Left kidney (tissue), 8 donors: ENCODE measurements at places on chromosomes 12 and 14. TPM values are rescaled to one million over a fixed set of nuclear protein-coding genes. Genes with fewer than 3 reads are reported as not detected.

GRCh38 chr12:45170456-45171042 lies 45.3 kb upstream of the ANO6 start:
- peak; percentile 51 for DNase-seq

CFAP54 gene
- polyA plus RNA-seq = 4.4 TPM

DNA sequence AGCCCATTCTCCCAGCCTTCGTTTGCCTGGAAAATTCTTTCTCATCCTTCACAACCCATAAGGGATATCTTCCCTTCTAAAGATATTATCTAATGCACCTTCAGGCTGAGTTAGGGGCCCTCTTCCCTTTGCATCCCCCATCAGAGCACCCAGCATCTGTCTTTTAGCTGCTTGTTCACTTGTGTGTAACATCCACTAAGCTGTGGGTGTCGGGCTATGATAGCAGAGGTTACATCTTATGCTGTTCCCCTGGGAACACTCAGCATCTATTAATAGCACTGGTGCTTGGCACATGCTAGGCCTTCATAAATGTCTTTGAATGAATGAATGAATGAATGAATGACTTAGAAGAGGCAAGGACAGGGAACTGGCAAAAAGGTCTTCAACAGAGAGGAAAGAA lies 131.8 kb downstream of the NUAK1 start:
- no peak for DNase-seq

DNA sequence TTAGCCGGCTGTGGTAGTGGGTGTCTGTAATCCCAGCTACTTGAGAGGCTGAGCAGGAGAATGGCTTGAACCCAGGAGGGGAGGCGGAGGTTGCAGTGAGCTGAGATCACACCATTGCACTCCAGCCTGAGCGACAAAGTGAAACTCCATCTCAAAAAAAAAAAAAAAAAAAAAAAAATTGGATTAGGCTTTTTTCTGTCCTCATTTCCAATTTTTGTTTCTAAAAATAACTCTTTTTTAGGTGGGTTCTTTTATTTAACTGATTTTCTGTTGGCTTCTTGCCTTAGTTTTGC lies 863.7 kb downstream of the LRFN5 start:
- DNase-seq = no peak

DNA sequence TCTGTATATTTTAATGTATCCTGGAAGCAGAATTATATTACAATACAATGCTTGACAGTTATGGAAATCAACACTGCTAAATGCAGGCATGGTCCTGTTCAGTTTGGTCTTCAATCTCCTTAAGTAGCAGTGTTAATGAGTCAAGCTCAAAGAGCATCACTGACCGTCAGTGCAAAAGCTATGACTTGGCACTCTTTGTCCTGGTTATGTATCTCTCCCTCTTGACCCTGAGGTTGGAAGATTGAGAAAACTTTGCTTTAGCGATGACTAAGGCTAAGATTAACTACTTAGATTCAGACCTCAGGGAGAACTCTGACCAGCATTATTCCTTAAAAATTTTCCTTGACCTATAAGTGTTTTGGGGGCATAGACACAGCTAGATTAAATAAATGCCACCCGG lies 10.9 kb downstream of the CLEC7A start:
- no peak for DNase-seq

AVPR1A gene
- 5.5 TPM for polyA plus RNA-seq

- DNase-seq = no peak
Measured at GRCh38 chr14:31419179-31419966, 977 bp downstream of the HEATR5A start.

MANSC1 gene
- 33.1 TPM for polyA plus RNA-seq

DNA sequence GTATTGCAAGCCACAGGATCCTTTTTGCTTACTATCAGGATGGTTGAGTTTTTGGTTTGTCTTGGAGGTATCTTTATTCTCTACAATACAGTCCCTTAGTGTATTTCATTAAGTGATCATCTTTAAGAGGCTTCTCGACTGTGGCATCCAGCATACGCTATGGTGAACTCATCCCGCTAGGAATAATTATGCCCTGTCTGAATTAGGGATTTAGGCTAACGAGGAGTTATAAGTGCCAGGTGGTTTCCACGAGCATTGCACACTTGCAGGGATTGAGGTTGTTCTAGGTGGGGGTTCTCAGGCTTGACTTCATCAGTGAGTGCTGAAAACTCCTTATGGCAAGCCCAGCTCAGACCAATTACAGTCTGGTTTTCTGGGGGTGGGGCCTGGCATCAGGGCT lies 37.2 kb upstream of the RBM19 start:
- DNase-seq = no peak

BICDL1 gene
- polyA plus RNA-seq = 37.8 TPM

DNA sequence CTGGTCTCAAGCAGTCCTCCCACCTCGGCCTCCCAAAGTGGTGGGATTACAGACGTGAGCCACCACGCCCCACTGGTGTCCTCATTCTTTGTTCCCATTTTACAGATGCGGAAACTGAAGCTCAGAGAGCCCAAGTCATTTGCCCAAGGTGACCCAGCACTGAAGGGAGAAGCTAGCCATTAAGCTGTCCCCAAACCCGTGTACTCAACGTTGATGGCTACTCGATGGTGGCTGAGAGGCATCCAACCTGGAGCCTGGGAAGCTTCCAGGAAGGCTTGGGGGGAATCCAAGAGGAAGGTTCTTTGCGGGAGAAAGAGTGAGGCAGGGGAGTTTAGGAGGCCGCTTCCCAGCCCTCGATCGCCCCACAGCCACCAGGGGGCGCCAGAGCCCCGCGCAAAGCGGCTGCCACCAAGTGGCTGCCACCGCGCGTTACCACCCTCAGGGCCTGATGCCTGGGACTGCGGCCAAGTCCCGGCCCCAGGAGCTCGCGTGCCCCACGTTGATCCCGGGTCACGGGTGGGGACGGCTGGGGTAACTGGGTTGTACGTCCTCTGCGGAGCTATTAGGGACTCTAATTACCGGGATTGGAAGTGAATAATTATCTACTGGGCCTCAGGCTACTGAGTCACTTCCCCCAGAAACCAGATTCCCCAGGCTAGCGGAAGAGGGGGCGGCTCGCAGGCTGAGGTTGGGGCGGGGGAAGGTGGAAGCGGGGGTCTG lies 8.8 kb upstream of the SH2B3 start:
- DNase-seq = peak; percentile 74

- DNase-seq = no peak
Measured at GRCh38 chr12:544941-545635, 85.3 kb downstream of the B4GALNT3 start.

- no peak for DNase-seq
Measured at GRCh38 chr12:111155020-111155419, 213.9 kb downstream of the PHETA1 start.

DNA sequence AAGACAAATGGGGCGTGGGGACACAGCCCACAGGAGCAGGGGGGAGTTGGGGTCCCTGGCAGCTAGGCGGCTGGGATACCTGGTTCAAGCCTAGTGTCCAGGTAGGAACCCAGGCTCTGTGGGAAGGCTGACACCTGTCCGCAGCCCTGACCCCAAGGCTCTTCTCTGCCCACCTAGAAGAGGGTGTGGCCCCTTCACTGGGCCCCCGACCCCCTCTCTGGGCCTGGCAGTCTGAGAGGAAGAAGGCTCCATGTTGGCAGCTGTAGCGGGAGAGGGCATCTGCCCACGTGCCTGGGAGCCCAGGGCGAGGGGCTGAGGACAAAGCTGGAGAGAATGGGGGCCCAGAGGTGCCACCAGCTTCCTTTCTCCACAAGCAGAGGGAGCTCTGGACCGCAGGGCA lies 10.5 kb downstream of the CHGA start:
- DNase-seq = no peak
